ENCODE measurements at places on chromosomes 12 and 14.

DNA sequence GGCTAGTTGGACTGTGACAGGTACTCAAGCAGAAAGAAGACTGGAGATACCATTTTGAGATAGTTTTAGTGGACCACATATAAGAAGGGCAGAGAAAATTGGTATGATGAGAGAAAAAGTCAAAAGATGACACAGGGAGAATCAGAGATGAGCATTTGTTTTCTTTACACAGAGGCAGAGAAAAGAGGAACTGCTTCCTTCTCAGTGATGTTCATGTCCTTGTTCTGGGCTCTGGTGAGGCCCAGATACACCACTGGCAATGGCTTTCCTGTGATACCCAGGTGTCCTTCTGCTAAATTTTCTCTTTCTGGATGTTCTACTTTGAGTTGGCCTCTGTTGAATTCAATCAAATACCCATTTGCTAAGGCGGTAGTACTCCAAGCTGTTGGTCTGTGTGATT, 1782.7 kb upstream of the SEL1L start:
- no peak for DNase-seq

- DNase-seq: peak; percentile 69
Measured at GRCh38 chr12:57006809-57007475, 596 bp upstream of the ZBTB39 start.

DNA sequence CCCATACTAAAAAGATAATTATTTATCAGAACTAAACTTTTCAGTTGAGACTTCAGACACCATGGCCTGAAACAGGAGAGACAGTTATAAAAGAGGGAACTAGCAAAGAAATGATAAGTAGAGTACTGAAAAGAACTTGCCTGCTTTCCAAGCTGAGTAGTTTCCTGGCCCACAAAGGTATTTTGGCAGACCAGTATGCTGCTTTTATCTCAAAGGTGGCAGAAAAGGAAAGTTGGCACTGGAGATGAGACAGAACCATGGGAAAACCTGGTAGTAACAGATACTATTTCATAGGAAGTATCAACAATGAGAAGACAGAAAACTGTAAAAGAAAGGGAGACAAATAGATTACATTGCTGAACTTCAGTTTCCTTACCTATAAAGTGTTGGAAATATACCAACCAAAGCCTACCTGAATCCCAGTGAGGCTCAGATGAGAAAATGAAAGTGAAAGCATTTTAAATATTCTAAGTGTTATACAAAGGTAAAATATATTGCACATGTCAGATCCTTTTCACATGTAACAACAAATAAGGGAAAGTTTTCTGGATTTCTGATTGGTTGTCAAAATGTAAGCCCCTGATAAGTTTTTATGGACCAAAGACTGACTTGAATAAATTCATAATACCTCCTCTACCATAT, 155.3 kb upstream of the FSCB start:
- DNase-seq: peak; percentile 20

GRCh38 chr12:41917938-41918341, 226.7 kb downstream of the GXYLT1 start:
- peak; percentile 9 for DNase-seq

DNA sequence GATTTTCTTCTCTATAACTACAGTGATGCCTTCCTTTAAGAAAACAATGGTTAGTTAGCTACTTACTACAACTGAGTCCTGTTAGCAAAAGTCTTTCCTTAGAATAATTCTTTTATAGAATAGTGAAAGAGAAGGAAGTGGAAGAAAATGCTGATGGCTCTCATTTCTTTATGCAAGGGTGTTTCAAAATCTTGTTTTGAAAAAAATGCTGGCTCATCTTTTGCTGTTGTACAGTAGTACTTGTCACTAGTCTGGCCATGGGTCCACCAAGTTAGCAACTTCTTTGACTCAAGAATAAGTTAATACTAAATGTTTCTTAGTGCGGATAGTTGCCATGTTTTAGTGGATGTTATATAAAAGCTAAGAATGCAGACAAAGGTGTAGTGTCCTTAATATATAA, 225.4 kb downstream of the PTPRO start:
- peak; percentile 36 for DNase-seq

DNA sequence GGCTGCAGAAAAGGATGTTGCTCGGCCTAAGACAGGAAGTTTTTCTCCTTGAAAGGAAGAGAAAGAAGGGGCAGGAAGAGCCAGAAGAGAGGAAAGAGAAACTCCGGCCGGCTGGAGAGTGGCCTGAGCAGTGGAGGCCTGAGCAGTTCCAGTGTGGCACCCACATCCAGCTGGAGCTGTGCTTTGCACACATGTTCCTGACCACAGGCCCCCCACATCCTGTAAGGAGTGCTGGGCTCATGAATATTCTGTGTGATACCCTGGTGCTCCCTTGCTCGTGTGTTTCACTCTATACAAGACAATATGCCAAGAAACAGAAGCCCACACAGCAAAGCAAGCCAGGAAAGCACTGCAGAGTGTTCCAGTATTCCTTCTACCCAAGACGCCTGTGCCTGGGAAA, 27.1 kb downstream of the POLE start:
- peak; percentile 56 for DNase-seq

DNA sequence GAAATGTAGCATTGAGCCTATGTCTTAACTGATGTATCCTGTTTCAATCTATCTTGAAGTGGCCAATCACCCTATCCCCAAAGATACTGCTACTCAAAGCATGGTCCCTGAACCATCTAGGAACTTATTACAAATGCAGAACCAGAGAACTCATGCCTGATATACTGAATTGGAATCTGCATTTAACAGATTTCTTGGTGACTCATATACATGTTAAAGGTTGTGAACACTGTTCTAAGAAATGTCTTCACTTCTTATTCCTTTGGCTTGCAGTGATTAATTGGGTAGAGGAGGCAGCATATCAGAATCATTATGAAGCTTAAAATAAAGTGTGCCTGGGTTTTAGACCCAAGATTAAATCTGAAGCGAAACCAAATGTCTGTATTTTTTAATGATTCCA, 795.6 kb downstream of the DIO2 start:
- DNase-seq: no peak

DNA sequence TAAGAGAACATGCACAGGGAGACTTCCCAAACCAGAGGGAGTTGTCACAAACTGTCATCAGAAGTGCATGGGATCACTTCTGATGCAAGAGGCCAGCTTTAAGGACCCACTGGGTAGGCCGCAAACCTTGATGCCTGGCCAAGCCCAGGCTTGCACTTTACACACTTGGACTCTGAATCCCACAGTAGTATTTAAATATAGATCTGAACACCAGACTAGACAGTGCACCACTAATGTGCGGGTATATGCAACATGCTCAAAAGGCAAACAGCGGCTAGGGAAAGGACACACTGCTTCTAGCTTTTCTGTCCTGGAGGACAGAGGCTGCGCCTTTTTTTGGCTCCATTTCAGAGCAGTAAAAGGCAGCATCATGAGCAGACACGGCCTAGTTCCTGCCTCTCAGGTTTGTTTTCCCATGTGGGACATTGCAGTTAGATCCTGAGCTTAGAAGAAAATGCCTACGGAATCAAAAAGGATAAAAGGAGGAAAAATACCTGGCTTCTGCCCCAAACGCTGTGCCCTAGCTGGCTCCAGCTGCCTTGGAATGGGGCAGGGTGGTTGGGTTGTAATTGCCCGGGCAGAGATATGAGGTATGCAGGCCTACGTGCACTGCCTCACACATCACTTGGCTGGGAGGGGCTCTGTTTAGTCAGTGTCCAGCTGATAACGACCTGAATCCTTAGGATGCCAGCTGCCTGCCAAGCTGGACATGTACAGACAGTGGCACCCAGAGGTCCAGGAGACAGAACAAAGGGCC, 84.5 kb upstream of the EGLN3 start:
- no peak for DNase-seq

- no peak for DNase-seq
Measured at GRCh38 chr12:108526482-108527165, 11.5 kb downstream of the FICD start.

- DNase-seq: no peak
Measured at GRCh38 chr12:11681207-11681606, 31.7 kb downstream of the ETV6 start.

GRCh38 chr12:10867381-10867780, 16.7 kb downstream of the PRH1 start:
- DNase-seq: no peak

- DNase-seq: no peak
Measured at GRCh38 chr12:1906579-1906978, 11.9 kb downstream of the CACNA2D4 start.

GRCh38 chr14:59939828-59940227, 19.9 kb downstream of the LRRC9 start:
- DNase-seq: no peak

- no peak for DNase-seq
Measured at GRCh38 chr12:3534511-3534910, 43.5 kb downstream of the PRMT8 start.

DNA sequence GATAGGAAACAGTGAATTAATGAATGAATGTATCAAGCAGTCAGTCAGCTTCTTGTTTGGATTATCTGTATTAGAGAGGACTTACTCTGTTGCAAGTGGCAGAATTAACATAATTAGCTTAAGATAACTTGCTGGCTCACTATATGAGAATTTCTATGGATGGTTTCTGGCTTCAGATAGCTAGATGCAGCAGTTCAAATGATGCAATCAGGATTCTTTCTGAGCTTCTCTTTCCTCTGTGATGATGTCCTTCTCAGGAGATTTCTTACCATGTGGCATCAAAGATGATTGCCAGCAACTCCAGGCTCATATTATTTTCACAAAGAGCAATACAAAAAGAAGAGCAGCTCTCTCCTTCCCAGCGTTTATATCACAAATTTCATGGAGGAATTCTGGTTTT, 30.7 kb downstream of the FRMD6 start:
- DNase-seq: no peak

- DNase-seq: peak; percentile 64
Measured at GRCh38 chr12:102824218-102824835, 92.7 kb downstream of the PAH start.

GRCh38 chr14:98208943-98209342, 1063.1 kb downstream of the BCL11B start:
- DNase-seq: no peak

DNA sequence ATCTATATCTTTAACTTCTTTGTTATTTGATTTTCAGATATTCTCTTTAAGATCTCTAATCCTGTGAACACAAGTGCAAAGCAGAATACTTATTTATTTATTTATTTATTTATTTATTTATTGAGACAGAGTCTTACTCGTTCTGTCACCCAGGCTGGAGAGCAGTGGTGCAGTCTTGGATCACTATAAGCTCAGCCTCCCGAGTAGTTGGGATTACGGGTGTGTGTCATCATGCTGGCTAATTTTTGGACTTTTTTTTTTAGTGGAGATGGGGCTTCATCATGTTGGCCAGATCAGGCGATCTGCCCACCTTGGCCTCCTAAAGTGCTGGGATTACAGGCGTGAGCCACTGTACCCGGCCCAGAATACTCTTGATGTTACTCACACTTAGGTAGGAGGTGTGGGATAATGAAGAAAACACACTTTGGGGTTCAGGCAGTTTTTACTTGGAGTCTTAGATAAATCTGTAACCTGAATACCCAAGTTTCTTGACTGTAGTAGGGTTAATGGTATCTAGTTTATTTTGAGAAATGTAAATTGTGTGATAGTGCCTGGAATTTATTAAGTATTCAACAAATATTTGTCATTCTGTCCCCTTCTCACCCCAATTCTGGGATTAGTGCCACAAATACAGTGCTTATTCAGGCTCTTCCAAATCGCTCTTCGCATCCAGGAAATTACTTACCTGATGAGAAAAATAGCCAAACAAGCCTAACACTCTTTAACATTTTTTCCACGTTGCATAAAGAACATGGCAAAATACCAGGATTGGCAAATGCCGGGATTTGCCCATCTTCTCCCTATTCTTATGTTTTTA, 33.0 kb downstream of the METAP2 start:
- no peak for DNase-seq

DNA sequence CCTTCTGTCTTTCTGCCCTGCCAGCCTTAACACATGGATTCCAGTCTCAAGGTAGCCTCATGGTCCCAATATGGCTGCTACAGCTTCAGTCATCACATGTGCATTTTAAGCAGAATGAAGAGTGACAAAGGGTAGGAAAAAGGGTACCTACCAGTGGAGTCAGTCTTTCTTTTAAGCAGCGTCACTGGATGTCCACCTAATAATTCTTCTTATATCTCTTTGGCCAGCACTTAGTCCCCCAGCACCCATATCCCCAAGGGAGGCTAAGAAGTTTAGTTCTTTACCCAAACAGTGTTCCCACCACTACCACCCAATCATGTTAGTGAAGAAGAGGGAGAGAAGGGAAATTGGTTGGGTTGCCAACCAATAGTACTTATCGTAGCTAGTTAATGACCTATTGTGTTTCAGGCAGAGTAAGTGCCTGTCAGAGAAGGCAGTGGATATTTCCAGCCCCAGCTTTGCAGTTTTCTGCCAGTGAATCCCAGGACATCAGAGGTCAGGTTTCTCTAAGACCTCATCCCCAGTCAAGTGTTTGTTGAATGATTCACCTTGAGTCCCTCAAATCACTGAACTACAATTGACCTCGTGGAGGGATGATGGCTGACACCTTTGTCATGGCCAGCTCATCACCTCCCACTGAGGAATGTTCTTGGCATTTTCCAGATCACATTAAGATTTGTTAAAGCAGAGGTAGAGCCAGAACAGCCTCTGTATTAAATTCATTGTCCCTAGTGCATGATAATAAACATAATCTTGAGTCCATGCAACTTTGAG, 250.9 kb upstream of the CRY1 start:
- DNase-seq: no peak

GRCh38 chr12:118574288-118574687, 197.9 kb downstream of the SUDS3 start:
- DNase-seq: no peak

DNA sequence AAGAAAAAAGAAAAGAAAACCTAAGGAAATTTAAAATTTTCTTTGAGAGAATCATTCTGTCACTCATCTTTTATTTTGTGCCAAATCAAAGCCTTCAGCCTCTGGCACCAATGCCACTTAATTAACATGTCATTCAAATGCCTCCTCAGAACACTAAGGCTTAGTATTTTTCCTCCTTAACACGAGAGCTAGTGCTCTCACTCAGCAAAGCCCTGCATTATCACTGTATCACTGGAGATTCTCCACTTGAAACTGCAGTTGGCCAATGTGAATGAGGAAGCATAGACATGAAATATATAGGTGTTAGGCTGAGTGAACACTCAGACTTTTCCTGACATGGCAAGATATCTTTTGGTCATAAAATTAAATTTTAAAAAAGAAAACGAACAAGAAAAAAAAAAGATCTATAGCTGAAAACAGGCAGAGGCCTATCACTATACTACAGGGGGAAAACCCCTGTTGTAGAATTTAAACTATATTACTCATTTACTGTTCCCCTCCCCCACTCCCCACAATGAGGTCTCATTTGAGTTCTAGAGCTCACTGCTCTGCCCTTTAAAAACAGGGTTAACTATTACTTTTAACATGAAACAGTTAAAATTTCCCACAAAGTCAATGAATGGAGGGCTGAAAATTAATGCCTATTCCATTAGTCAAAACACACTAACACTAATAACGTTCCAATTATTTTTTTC, 5.1 kb downstream of the MBIP start:
- no peak for DNase-seq

DNA sequence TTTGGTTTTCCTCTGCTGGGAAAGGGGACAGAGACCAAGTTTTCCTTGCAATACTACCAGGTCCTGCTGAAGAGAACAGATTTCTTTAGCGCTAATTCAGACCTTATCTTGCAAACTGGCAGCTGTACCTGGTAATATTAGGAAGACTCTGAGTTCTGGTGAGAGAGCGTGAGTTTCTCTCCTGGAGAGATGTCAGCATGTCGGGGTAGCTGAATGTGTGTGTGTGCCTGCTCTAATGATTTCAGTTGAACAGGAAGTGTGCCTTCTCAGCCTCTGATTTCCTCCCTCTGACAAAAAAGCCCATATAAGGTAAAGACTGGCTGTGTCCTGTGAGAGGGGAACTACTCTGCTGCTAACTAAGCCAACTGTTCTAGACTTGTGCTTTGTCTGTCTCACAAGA, 10.3 kb upstream of the ERP27 start:
- DNase-seq: peak; percentile 95

- DNase-seq: no peak
Measured at GRCh38 chr12:96571101-96571862, 81.9 kb downstream of the CFAP54 start.
